ENCODE measurements at places on chromosomes 4 and X. TPM values are rescaled to one million over a fixed set of nuclear protein-coding genes. Genes with fewer than 3 reads are reported as not detected.

GRCh38 chrX:48461830-48462229 lies 8.2 kb downstream of the SLC38A5 start:
- DNase-seq = no peak
- no peaks in the 10 kb centered on the region for H3K36me3 ChIP-seq
- peaks cover 23% of the 10 kb centered on the region for H3K4me1 ChIP-seq
- peaks cover 2% of the 10 kb centered on the region for H3K27me3 ChIP-seq
- H3K4me3 ChIP-seq = no peak overlapping the region
- no peak overlapping the region for H3K27ac ChIP-seq

DNA sequence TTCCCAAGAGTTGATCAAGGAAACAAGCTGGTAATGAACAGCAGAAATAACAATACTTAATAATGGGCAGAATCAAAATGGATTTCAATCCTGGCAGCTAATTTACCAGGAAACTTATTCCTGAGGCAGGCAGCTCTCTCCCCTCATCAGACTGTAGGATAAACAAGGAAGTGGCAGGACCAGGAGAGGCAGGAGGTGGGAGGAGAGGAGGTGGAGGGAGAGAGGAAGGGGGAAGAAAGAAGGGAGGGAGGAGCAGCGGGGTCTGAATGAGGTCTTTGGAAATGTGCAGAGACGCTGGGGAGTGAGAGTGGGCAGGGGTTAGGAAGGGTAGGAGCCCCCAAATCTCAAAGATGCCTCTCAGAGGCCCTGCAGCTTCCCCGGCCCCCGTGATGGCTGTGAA lies 231.5 kb downstream of the BCOR start:
- no peaks in the 10 kb centered on the region for H3K36me3 ChIP-seq
- H3K27ac ChIP-seq = no peak overlapping the region
- no peak overlapping the region for H3K4me3 ChIP-seq
- H3K4me1 ChIP-seq = no peaks in the 10 kb centered on the region

DNA sequence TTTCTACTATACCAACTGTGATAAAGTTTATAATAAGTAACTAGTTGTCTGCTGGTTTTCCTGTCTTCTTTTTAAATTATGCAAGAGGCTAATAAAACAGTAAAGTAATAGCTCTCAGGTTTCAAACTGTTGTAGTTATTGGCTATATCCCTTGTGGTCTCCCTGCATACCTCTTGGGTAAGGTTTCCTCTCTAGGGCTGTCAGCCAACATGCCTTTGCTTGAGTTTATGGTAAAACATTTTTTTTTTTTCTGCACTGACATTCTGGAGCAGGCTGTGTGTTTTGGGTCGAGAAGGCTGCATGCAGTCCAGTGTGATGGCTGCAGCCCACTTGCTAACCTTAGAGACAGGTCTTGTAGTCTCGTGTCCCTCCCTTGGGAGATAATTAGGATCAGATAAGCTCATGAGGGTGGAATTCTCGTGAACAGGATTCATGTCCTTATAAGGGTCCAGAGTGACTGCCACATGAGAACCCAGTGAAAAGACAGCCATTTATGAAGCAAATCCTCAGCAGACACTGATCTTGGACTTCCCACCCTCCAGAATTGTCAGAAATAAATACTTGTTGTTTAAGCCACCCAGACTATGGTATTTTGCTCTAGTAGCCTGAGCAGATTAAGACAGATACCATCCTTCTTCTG lies 831.2 kb downstream of the CCSER1 start:
- peaks cover 6% of the 10 kb centered on the region for H3K4me1 ChIP-seq
- H3K27ac ChIP-seq = no peak overlapping the region
- no peak for DNase-seq
- H3K36me3 ChIP-seq = no peaks in the 10 kb centered on the region

DNA sequence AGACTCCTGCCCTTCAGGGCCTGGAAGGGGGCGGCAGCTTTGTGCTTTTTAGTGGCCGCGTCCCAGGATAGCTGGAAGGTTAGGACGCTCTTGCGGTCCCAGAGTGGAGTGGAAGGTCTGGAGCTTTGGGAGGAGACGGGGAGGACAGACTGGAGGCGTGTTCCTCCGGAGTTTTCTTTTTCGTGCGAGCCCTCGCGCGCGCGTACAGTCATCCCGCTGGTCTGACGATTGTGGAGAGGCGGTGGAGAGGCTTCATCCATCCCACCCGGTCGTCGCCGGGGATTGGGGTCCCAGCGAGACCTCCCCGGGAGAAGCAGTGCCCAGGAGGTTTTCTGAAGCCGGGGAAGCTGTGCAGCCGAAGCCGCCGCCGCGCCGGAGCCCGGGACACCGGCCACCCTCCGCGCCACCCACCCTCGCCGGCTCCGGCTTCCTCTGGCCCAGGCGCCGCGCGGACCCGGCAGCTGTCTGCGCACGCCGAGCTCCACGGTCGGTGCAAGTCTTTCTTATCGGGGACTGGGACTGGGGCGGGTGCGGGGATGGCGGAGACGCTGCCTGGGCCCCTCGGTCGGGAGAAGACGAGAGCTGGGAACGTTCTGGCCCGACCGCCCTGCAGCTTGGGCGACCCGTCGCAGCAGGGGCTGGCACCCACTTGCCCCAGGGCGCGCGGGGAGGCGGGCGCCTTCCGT lies at the start of gene EDNRA:
Gene EDNRA, plus strand, starts transcription at position 207 of the 686 bp plus-strand sequence. CDS start 4,585 bp downstream, outside the sequence.
- no peaks in the 10 kb centered on the region for H3K4me1 ChIP-seq
- peak within 1 kb of the TSS; percentile 91 for H3K4me3 ChIP-seq
- no peak within 1 kb of the TSS for H3K27ac ChIP-seq
- H3K36me3 ChIP-seq = no peaks in the 10 kb centered on the region

GRCh38 chrX:88355252-88355651 lies 391.8 kb upstream of the CPXCR1 start:
- no peak for DNase-seq
- H3K4me3 ChIP-seq = no peak overlapping the region
- no peaks in the 10 kb centered on the region for H3K36me3 ChIP-seq

DNA sequence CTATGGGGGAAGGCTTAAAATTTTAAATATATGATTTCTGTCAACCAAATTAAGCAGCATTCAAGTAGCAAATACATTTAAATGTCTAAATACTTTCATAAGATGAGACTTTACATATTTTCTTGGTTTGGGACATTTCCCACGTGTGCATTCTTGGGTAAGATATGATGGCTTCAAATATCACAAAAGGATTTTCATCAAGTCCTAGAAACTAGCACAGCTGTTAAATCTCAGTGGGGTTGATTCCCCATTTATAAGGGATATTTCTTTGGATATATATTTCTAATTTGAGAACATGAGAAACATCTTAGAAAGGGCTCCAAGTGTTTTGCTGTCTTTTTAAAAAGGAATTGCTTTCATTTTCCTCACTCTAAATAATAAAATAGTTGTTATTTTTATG lies 90.2 kb downstream of the P2RY10 start:
- H3K4me3 ChIP-seq = no peak overlapping the region
- DNase-seq = no peak
- no peaks in the 10 kb centered on the region for H3K4me1 ChIP-seq
- no peaks in the 10 kb centered on the region for H3K27me3 ChIP-seq
- no peaks in the 10 kb centered on the region for H3K36me3 ChIP-seq

The TAB3 gene
- total RNA-seq = 19.9 TPM

The XAGE2 gene
- not detected for total RNA-seq
